ENCODE measurements at places on chromosomes 11 and 22.

DNA sequence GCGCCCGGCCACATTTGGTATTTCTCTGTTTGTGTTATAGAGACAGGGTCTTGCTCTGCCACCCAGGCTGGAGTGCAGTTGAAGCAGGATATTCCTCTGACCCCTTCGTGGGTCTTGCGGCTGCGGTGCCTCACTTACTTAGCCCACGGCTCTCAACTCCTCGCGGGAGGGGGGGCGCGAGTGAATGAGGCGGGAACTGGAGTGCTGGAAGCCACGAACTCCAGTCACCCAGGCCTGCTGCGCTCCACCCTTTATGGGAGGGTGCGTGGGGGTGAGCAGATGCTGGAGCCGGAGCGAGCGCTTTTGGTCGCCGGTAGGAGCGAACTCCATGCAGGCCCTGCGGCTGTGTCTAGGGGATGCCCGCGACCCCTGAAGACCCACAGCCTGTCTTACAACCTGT, 1.8 kb downstream of the C11orf54 start:
- no peak for DNase-seq

GRCh38 chr11:69008737-69009440, 4.2 kb downstream of the MRGPRF start:
- peak; percentile 62 for DNase-seq

DNA sequence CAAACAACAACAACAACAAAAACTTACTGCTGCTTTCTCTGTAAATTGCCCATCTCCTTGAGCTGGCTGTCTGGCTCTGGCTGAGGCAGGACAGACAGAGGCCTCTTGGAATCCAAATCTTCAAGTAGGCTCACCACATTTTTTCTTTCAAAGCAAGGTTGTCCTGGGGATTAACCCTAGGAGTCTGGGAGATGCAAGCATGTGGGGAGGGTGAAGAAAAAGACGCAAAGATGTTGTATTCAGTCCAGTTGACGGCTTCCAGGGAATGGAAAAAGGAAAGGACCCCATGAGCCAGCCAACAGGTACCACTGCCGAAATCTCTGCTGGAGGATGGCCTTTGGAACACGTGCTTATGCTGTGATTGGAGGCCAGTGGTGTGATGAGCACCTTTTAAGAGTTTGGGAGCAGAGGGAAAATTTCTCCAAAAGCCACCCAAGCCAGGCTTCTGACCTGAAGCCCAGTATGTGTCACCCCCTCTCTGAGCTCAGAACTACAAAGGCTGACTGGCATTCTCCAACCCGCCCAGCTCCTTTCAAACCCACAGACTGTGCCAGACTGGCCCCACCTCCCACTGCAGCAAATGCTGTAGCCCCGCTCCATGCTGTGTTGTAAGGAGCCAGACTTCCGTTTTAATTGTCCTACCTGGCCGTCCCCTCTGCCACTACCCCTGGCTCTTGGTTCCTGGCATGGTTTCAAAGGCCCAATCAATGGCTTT, 10.8 kb downstream of the BLID start:
- DNase-seq: no peak

GRCh38 chr22:42604403-42604802, 10.3 kb downstream of the POLDIP3 start:
- no peak for DNase-seq

Data from GOT3 (cell line).